Stimulated activated memory B cell treated with anti-CD40 and anti-IgM and Interleukin-4, amounts not matched to agents 10 μg/mL and 1 μg/mL and 100 μg/mL, for 72 hours (primary cell): ENCODE measurements at places on chromosomes 3 and 15.

DNA sequence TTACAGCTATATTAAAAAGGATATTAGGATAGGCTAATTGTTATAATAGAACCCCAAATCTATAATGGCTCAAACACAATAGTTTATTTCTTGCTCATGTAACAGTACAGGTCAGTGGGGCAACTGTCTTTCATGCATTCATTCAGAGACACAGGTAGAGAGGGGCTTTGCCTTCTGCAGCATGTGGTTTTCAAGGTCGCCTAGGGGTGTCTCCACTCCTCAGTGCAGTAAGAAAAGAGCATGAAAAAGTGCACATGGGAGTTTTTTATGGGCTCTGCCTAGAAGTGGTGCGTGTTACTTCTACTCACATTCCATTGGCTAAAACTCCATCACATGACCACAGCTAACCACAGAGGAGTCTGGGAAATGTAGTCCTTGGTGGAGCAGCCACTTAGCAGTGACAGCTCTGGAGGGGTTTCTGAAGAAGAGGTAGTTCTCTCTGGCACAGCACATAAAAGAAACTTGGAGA, 1.8 kb downstream of the ZBTB38 start:
- peak; percentile 89 for ATAC-seq

GRCh38 chr15:42804739-42805138, 67.8 kb upstream of the CDAN1 start:
- ATAC-seq, result no peak

- no peak for ATAC-seq
Measured at GRCh38 chr15:62105266-62105665, 38.5 kb downstream of the C2CD4A start.

GRCh38 chr3:53711387-53711786, 134.8 kb downstream of the CHDH start:
- no peak for ATAC-seq

DNA sequence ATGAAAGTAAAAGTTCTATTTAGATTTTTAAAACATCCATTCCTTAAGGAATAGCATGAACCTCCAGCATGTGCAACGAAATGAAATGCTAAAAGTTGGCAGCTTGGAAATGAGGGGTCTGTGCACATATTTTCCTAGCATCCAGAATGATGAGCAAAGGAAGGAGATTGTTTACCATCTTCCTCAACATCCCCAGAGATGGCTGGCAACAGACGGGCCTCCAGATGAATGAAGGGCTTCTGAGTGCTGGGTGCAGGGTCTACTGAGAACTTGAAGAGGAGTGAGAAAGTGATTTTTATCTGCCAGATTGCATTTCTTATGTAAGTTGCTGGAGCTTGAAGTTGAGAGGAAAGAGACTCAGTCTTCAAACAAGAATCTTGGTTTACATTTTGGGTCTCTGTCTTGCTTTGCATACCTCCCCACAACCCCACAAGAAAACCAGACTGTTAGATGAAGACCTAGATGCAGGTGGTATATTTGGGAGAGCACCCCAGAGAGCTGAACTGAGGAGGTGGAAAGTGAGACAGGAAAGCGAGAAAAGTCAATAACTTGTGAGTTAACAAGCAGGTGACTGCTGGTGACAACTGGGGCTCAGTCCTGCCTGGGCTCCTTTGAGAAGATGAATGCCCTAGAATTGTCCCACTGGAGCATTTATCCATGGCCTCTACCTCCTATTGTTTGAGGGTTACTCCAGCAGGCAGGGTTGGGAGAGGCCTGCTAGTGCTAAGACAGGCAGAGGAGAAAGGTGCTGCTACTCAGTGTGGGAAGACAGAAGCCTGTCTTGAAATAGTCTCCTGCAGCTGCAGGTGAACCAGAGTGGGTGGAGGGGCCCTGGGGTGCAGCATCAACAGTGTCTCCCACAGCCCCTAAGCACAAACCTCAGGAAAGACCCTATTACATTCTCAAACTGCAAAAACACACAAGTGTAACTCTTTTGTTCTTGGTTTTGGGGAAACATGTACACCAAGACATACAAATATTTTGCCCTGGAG, 10.5 kb upstream of the CCK start:
- ATAC-seq, result peak; percentile 34

DNA sequence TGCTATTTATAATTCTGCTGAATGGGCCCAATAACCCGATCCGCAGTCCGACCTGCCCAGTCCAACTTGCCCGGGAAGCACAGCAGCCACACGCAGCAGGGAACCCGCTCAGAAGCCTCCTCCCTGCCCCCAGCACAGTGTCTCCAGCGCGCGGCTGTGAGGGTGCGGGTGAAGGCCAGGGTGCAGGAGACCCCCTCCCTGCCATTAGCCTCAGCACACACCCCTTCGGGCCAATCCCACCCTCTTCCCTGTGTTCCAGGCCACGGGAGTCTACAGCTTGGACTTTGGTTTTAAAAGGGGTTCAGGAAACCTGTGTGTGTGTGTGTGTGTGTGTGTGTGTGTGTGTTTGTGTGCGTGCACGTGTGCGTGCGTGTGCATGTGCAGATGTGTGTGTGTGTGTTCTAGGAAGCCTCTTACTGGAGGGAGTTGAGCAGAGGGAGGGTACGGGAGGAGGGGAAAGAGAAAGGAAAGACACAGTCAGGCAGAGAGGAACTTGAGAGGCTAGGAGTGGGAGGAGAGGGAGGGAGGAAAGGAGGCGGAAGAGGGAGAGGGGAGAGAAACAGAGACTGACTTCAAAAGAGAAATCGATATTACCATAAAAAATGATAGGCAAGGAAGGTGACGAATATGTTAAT, 34.2 kb downstream of the ATP2B2 start:
- ATAC-seq, result no peak

DNA sequence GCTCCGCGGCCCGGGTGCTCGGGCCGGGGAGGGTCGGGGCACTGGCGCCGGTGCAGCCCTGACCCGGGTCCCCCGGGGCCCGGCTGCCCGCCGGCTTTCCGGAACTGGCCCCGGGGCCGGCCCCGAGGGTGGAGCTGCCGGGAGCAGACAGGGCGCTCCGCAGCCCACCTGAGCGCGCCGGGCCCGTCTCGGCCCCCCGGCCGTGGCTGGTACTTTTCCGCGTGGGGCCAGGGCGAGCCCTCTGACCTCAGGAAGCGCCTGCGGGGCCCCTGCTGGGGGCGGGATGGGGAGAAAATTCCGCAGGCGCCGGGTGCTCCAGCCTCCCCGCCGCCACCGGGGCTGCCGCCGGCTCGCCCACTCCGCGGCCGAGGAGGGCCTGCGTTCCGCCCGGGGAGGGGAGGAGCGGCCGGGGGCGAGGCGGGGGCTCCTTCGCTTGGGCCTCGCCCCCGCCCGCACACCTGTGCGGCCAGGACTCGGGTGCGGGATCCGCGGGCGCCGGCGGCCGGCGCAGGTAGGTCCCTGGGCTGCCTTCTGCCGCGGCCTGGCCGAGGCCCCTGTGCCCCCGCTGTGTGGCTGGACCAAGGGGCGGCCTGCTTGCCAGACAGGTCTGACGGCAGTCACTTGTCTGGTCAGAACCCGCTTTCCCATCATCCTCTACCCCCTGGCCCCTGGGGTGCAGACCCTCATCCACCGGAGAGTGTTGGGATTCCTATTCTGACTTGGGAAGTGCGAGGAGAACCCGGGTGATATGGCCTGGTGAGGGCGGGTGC, 3.5 kb downstream of the FURIN start:
- peak; percentile 71 for ATAC-seq

DNA sequence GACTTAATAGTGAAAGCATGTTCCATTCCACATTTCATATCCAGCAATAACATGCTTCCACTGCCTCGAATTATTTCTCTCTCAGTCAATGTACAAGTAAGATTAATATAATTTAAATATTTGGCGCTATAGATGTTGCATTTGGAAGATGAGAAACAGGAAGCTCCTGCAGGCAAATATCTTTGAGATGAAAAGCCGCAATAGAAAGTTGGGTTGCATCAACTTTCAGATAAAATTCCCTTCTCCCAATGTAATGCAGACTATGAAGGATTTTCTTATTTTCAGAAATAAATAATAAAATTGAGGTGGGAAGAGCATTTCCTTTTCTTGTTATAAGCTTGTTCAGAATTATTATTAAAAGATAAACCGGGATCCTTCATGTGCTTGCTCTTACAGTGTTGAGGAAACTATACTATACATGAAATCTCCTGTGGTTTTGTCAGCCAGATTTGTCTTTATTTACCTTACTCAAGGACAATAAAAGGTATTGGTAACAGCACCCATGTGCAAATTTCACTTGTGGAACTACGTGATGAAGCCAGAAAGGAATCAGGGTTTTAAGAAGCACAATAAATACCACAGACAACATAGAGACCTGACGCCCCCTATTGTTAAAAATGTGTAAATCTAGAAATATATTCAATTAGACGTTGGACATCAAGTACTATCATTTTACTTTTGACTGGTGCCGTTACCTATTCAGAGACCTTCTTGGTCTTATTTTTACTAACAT, 307.0 kb downstream of the ARPP21 start:
- ATAC-seq, result no peak

GRCh38 chr3:43448098-43448497, 161.8 kb downstream of the SNRK start:
- ATAC-seq, result no peak

DNA sequence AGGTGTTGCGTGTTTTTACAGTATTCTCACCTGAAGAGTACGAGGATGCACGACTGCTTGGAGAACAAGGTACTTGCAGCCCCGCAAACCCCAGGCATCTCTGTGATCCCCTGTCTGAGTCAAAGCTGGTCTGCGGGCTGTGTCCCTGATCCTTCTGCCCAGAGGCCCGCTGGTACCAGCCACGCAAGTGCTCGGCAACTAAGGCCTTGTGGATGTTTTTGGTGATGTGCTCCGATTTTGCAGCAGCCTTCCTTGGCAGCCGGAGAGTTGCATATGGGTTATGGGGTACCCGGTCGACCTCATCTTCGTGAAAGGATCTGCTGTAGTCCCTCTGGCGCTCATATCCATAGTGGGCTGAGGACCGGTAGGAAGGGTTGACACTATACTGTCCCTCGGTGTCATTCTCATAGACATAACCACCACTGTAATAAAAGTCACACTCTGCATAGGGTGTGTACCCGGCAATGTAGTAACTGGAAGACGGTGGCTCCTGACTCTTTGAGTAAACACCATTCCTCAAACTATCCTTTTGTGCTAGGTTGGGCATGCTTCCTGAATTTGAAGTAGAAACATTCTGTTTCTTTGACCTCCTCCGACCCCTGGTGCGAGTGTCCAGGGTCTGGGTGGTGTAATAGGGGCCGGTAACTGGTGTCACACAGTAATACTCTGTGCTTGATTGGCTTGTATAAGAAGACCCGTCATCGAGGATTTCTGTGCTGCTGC, 58.6 kb upstream of the LMOD3 start:
- no peak for ATAC-seq

GRCh38 chr15:80918196-80918783, 71.3 kb downstream of the MESD start:
- no peak for ATAC-seq

DNA sequence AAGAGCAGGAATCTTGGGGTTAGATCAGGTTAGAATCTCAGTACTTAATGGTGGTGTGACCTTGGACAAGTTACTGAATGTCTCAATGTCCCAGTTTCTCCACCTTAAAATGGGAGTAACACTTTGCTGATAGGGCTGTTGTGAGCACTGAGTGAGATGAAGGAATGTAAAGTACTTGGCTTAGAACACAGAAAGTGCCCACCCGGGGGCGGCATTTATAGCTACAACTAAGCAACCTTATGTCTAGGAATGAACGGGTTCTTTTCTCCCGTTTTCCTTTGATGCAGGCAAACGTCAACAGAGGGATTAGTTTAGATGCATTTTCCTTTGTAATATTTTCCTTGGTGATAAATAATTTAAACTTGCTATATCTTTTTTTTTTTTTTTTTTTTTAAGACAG, 176.6 kb downstream of the USP13 start:
- no peak for ATAC-seq

- peak; percentile 82 for ATAC-seq
Measured at GRCh38 chr15:41915255-41915994, 21.6 kb upstream of the SPTBN5 start.

DNA sequence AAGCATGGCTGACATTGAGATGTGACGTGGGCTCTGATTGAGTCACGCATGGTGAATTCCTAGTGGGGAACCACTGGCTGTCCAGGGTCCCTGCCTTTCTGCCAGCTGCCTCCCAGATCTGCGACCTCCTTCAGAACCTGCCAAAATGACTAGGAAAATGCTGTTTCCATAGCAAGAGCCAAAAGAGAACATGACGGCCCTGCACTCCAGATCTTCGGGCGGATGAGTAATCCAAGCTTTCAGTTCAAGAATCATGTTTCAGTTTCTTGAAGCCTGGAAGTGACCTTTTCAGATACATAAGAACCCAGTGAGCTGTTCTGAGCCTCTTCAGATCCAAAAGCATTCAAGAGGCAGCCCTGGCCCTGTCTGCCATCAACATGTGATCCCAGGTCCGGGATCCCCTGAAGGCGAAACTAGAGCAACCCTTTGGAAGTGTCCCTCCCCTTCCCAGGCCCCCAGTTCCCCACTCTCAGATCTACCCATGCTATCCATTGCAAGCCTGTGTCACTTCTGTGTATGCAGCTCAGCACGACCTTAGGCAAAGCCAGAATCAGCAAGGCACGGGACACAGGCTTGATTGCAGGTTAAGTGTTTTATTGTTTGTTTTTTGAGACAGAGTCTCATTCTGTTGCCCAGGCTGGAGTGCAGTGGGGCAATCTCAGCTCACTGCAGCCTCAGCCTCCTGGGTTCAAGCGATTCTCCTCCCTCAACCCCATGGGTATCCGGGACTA, 19.7 kb downstream of the ANKRD63 start:
- no peak for ATAC-seq

GRCh38 chr3:67509471-67510075, 144.8 kb downstream of the SUCLG2 start:
- ATAC-seq, result no peak

DNA sequence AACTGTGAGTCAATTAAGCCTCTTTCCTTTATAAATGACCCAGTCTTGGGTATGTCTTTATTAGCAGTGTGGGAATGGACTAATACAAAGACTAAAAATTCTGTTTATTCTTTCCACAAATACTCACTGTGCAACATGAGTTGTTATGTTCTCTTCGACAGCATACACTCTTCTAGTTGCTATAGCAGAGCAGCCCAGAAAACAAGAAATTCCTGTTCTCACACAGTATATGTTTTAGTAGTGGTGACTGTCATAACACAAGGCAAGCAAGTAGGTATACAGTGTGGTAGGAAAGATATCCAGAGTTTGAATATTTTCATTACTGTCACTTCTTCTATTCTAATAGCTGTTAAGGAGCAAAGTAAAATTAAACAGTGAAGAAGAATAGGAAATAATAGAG, 453.3 kb downstream of the ROBO1 start:
- no peak for ATAC-seq

DNA sequence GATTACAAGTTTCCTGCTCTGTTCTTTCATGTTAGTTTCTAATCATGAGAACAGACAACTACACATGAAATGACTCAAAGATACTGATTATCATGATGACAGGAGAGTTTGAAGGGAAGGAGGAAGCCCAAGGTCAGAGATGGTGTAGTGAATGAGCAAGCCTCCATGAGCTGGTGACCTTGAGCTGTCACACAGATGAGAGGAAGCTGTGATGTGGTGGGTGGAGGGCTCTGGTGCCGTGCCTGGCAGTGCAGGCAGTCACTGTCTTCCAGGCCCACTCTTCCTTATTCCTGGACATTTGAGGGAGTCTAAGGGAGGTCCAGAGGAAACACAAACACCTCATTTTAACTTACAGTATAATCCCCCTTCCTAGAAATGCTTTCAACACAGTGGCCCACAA, 133.4 kb upstream of the ROPN1 start:
- ATAC-seq, result no peak

GRCh38 chr3:144242747-144243146, 271.1 kb downstream of the DIPK2A start:
- ATAC-seq, result no peak

- ATAC-seq, result no peak
Measured at GRCh38 chr15:56794165-56794552, 60.9 kb upstream of the ZNF280D start.

- peak; percentile 73 for ATAC-seq
Measured at GRCh38 chr3:69368129-69368741, 17.7 kb downstream of the FRMD4B start.

GRCh38 chr3:125585595-125586223, 9.6 kb downstream of the OSBPL11 start:
- no peak for ATAC-seq
